IMR-90 (cell line): ENCODE measurements at places on chromosomes 3 and 15. TPM values are rescaled to one million over a fixed set of nuclear protein-coding genes. Genes with fewer than 3 reads are reported as not detected.
A peak's percentile ranks its signal among the peaks of the same experiment; 100 is the strongest.

DNA sequence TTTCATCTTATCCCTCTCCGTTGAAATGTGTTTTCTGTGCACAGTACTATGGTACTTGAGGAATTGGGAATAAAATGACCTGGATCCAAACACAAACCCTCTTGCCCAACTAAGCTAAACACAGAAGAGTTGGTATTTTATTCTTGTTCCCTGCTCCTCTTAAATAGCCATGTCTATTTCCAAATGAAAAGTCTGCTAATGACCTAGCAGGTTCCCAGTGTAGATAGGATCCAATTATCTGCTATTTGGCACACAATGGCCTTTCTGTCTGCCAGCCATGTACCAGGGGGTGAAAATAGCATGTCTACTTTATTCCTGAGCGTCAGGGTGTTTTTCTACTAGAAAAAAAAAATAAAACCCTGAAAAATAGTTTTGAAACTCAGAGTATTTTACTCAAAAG, 657.0 kb upstream of the NAALADL2 start:
- H3K27ac ChIP-seq: no peak overlapping the region
- H3K4me3 ChIP-seq: no peak overlapping the region
- H3K4me1 ChIP-seq: peaks cover 5% of the 10 kb centered on the region
- H3K36me3 ChIP-seq: no peaks in the 10 kb centered on the region
- no peak for DNase-seq

- H3K27ac ChIP-seq: peak overlapping the region; percentile 50; the same call in 1 of the 2 replicates
- H3K36me3 ChIP-seq: peaks cover 20% of the 10 kb centered on the region
- H3K4me1 ChIP-seq: no peaks in the 10 kb centered on the region; the same call in 1 of the 2 replicates
- DNase-seq: peak; percentile 14
- H3K4me3 ChIP-seq: no peak overlapping the region
Observed at GRCh38 chr3:37386627-37387230, 212.3 kb upstream of the LRRFIP2 start.

Gene TMC3
- total RNA-seq: not detected in 2 replicates

GRCh38 chr3:113111011-113111707, 100.2 kb upstream of the BOC start:
- H3K27ac ChIP-seq: no peak overlapping the region
- H3K4me3 ChIP-seq: no peak overlapping the region
- peak; percentile 42 for DNase-seq
- H3K27me3 ChIP-seq: peaks cover 22% of the 10 kb centered on the region
- H3K36me3 ChIP-seq: no peaks in the 10 kb centered on the region
- H3K4me1 ChIP-seq: peaks cover 5% of the 10 kb centered on the region; the same call in 1 of the 2 replicates

DNA sequence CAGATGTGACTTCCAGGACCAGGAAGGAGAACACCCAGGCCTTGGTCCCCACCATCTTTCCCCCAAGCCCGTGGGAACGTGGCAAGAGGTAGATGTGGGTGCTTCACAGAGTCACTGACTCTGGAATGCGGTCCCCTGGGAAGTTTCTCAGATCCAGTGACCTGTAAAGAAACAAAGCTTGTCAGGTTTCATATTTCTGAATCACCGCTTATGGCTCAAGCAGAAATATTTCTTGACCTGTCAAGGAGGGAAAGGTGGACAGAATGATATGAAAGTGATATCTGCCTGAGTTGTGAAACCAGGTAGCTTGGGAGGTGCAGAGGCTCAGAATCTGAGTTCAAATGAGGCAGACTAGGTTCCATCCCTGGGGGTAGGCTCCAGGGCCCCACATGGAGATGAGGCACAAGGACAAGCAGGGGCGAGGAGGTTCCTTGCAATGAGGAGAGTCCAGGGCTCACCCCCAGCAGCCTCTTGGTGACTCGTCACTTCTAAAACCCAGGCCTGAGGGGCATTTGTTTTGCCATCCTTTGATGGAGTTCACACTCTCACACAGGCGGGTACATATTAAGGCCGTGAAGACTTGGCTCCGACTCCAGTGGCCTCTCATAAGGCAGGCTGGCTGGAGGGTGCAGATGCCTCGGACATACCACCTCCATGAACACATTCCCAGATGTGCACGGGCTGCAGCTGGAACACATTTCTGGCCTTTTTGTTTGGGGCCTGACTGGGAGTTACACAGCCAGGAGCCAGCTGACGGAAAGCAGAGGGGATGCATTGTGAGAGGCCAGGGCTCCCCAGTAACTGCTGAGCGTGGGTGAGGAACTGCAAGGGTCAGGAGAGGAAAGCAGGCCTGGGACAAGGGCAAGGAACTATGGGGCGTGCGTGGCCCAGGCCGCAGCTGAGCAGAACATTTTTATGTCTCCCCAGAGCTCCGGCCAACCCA, 1.3 kb downstream of the CILP start:
- no peaks in the 10 kb centered on the region for H3K36me3 ChIP-seq
- peaks cover 12% of the 10 kb centered on the region; the same call in 1 of the 2 replicates for H3K4me1 ChIP-seq
- DNase-seq: no peak
- no peak overlapping the region for H3K4me3 ChIP-seq

- no peak for DNase-seq
- H3K27ac ChIP-seq: no peak overlapping the region
- H3K27me3 ChIP-seq: no peaks in the 10 kb centered on the region
- H3K36me3 ChIP-seq: no peaks in the 10 kb centered on the region
- H3K4me1 ChIP-seq: no peaks in the 10 kb centered on the region
Observed at GRCh38 chr3:132854856-132855535, 132.8 kb upstream of the NPHP3 start.

Gene CNTN4
- under 0.01 TPM in 2 replicates for total RNA-seq

- H3K36me3 ChIP-seq: peaks cover 2% of the 10 kb centered on the region; the same call in 1 of the 2 replicates
- H3K4me3 ChIP-seq: no peak overlapping the region
- H3K27me3 ChIP-seq: no peaks in the 10 kb centered on the region
- no peak for DNase-seq
- H3K4me1 ChIP-seq: no peaks in the 10 kb centered on the region; the same call in 1 of the 2 replicates
- no peak overlapping the region for H3K27ac ChIP-seq
Observed at GRCh38 chr3:188826574-188826973, 345.2 kb upstream of the TPRG1 start.
